ENCODE measurements at places on chromosomes 5 and 9. TPM values are rescaled to one million over a fixed set of nuclear protein-coding genes. Genes with fewer than 3 reads are reported as not detected.

The ADRB2 gene
- polyA plus RNA-seq = 5.2 TPM

The DEPDC1B gene
- polyA plus RNA-seq = 0.14 TPM

The CDKN2B gene
- 2.1 TPM for polyA plus RNA-seq

The GRXCR2 gene
- not detected for polyA plus RNA-seq

The BARX1 gene
- not detected for polyA plus RNA-seq

The DCTN4 gene
- polyA plus RNA-seq = 8.8 TPM
